Colonic mucosa (tissue), 4 donors: ENCODE measurements at places on chromosomes 16 and 17.

- no peak for DNase-seq
These were observed 76.2 kb upstream of the CDC42EP4 start for GRCh38 chr17:73387746-73388577.

DNA sequence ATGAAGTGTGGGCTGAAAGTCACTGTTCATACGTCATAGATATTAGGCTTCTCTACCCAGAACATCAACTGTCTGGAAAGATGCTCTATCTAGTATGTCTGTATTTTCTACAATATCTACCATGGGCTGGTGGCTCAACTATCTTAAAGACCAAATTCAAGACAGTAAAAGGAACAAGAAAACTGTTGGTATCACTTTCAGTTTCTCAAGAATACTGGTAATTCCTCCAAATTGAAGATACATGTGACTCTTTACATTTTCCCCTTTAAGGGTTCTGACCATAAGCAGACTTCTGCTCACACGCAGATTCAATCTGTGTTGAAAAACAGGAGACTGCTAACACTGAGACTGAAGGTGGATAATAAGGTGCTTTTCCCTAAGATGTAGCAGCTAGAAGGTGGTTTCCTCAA, 24.2 kb downstream of the XPO6 start:
- DNase-seq = no peak

- no peak for DNase-seq
These were observed 20.6 kb upstream of the COL1A1 start for GRCh38 chr17:50221864-50222545.

DNA sequence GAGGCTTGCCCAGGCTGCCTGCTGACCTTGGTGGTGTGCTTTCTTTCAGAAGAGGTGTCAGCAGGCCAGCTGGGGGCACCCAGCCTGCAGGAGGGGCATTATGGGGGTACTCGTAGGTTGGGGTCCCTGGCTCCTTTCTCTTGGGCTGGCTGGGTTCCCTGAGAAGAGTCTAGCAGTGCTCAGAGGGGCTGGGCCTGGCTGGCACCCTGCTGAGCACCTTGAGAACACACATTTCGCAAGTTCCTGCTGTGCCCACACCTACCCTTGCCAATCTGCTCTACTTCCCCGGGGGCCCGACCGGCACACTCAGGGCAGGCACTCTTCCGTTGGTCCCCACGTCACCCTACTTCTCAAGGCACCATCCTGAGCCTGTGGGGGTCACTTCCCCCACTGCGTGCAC, 5.1 kb downstream of the CEMP1 start:
- DNase-seq = no peak

DNA sequence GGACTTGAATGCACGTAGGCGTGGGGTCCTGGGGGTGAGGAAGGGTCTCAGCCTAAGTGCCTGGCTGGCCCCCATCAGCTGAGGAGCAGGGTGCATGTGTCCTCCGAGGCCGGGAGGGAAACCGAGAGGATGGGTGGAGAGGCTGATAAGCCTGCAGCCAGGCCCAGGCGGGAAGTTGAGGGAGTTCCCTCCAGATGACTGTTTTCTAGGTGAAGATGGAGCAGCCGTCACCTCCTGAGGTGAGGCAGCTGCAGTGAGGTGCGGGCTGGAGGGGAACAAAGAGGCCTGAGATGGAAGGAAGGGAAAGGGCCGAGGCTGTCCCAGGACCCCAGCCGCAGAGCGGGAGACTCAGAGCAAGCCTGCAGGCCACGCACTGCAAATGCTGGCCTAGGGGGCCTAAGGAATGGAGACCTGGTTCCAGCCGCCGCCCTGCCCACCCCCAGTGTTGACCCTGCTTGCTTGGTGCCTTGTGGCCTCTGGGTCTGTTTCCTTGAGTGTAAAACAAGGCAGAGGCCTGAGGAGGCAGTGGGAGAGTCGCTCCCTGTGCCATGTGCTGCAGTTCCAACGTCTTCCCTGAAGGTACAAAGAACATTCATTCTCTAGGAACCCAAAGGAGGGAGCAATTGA, 3.0 kb downstream of the PECAM1 start:
- DNase-seq = no peak

GRCh38 chr16:57873218-57873617, 70.9 kb upstream of the KIFC3 start:
- DNase-seq = no peak

- no peak for DNase-seq
These were observed 5.9 kb downstream of the GPRC5B start for GRCh38 chr16:19878757-19879156.
